Airway epithelial cell (primary cell): ENCODE measurements at places on chromosomes 5 and 9. TPM values are rescaled to one million over a fixed set of nuclear protein-coding genes. Genes with fewer than 3 reads are reported as not detected.

The NTNG2 gene
- total RNA-seq = 0.07 TPM in 1 of 2 replicates, not detected in the other

The MEIKIN gene
- total RNA-seq = not detected in 2 replicates

The ADGRD2 gene
- not detected in 2 replicates for total RNA-seq

The C1QTNF2 gene
- total RNA-seq = not detected in 2 replicates

The OGN gene
- total RNA-seq = not detected in 2 replicates

The TERT gene
- not detected in 2 replicates for total RNA-seq

The IL4 gene
- total RNA-seq = not detected in 2 replicates

The GOLPH3 gene
- 42.2 and 52.8 TPM in 2 replicates for total RNA-seq

The SNX18 gene
- total RNA-seq = 35.5 and 35.8 TPM in 2 replicates

The ERGIC1 gene
- total RNA-seq = 58.2 and 91.5 TPM in 2 replicates

The STPG3 gene
- not detected in 2 replicates for total RNA-seq

The ABITRAM gene
- 6.0 and 6.3 TPM in 2 replicates for total RNA-seq

The ZNF354C gene
- 1.4 and 2.1 TPM in 2 replicates for total RNA-seq

The ARID3C gene
- not detected in 2 replicates for total RNA-seq

The RAPGEF1 gene
- total RNA-seq = 10.1 and 19.7 TPM in 2 replicates

The EFNA5 gene
- 8.2 and 13.6 TPM in 2 replicates for total RNA-seq

The CWC27 gene
- total RNA-seq = 10.8 and 13.1 TPM in 2 replicates

The TNFSF8 gene
- not detected in 2 replicates for total RNA-seq

The PCDHGA7 gene
- 0.92 and 1.2 TPM in 2 replicates for total RNA-seq

The TAS2R1 gene
- total RNA-seq = not detected in 2 replicates

The SPINK7 gene
- 4.2 and 14.1 TPM in 2 replicates for total RNA-seq

The RBM22 gene
- total RNA-seq = 22.8 and 33.4 TPM in 2 replicates

The OTP gene
- not detected in 2 replicates for total RNA-seq

The PCDHB4 gene
- total RNA-seq = not detected in 2 replicates

The TOR4A gene
- total RNA-seq = 44.0 and 48.1 TPM in 2 replicates

The SLCO4C1 gene
- under 0.01 and 0.21 TPM in 2 replicates for total RNA-seq

The GDNF gene
- total RNA-seq = not detected in 2 replicates

The KCNMB1 gene
- not detected in 2 replicates for total RNA-seq

The DPYSL3 gene
- total RNA-seq = 15.4 and 19.6 TPM in 2 replicates

The MAP3K1 gene
- total RNA-seq = 5.7 and 9.9 TPM in 2 replicates

The FOXD4L3 gene
- total RNA-seq = not detected in 2 replicates

The TMEM215 gene
- not detected in 2 replicates for total RNA-seq

The SLC34A1 gene
- not detected in 2 replicates for total RNA-seq

The DNAJC18 gene
- total RNA-seq = 10.6 and 11.3 TPM in 2 replicates

The ANKRD31 gene
- 0.09 and 0.21 TPM in 2 replicates for total RNA-seq

The TSSK1B gene
- total RNA-seq = 0.14 and 0.37 TPM in 2 replicates
